ENCODE measurements at places on chromosomes 11 and 22. TPM values are rescaled to one million over a fixed set of nuclear protein-coding genes. Genes with fewer than 3 reads are reported as not detected.

The TSGA10IP gene
- total RNA-seq, result 7.3 TPM

The IGSF22 gene
- total RNA-seq, result 0.41 TPM

DNA sequence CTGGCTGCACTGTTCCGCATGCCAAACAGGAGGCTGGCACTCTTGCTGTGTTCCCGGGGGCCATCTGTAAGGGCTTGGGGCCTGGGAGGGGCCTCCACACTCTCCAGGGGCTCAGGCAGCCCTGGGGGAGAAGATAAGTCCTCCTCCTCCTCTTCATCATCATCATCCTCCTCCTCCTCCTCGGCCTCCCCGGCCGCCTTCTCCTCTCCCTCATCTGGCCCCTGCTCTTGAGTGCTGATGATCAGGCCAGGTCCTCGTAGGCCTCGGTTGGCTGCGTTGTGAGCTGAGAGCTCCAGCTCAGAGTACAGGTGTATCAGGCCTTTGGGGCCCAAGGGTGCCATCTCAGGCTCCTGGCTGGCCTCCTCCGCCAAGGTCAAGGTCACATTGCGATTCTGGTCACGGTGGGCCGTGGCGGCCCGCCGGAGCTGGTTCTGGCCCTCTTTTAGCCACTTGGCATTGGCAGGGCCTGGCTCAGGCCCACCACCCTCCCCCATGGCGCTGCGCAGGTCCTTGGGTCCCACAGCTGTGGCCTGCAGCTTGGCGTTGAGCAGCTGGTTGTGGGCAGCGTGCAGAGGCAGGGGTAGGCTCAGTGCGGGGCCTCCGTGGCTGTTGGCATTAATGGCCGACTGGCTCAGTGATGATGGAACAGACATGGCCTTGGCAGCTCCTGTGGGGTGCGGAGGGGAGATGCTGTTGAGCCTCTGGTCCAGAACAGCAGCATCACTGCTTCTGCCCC is 8.0 kb downstream of the APBB1 start:
- no peaks in the 10 kb centered on the region for H3K4me1 ChIP-seq
- no peak for DNase-seq

DNA sequence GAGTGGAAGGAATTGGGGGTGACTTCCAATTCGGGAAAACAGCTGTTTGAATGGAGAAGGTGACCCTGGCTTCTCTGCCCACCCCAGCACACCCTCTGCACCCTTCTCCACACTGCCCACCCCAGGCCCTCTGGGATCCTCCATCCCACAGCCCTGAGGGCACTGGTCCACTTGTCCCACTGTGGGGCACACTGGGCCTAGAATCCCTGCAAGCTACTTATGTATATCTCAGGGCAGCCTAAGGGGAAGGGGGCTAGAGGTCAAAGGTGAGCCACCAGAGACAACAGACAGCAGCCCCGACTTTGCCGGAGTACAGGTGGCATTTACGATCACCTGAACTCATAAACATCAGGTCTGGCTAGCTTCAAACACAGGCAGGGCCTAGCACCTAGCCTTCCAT is 673 bp upstream of the SCUBE2 start:
- H3K36me3 ChIP-seq, result no peaks in the 10 kb centered on the region
- no peak overlapping the region for H3K27ac ChIP-seq
- H3K4me1 ChIP-seq, result peaks cover 22% of the 10 kb centered on the region
- no peak for DNase-seq

- H3K4me3 ChIP-seq, result no peak overlapping the region
- no peaks in the 10 kb centered on the region for H3K27me3 ChIP-seq
- peaks cover 7% of the 10 kb centered on the region for H3K4me1 ChIP-seq
- H3K36me3 ChIP-seq, result no peaks in the 10 kb centered on the region
- peak; percentile 42 for DNase-seq
These were observed 71.8 kb upstream of the PAX6 start for GRCh38 chr11:31882951-31883392.

GRCh38 chr11:65915101-65915820 is 3.6 kb downstream of the C11orf68 start:
- no peak overlapping the region for H3K4me3 ChIP-seq
- H3K36me3 ChIP-seq, result no peaks in the 10 kb centered on the region
- no peak overlapping the region for H3K27ac ChIP-seq
- no peak for DNase-seq

DNA sequence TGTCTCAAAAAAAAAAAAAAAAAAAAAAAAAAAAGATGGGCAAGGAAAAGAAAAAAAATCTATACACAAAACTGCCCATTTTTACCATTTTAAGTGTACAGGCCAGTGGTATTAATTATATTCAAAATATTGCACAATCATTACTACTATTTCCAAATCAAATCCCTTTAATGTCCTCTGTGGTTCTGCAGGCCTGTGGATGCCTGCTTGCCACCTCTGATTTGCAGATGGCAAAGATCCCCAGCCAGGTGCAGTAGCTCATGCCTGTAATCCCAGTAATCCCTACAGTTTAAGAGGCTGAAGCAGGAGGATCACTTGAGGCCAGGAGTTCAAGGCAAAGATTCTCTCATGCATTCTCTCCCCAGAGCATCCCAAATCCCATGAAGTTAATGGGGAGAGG is 20.2 kb downstream of the RFPL1 start:
- H3K36me3 ChIP-seq, result no peaks in the 10 kb centered on the region
- no peak overlapping the region for H3K4me3 ChIP-seq
- H3K27me3 ChIP-seq, result no peaks in the 10 kb centered on the region

- no peak overlapping the region for H3K27ac ChIP-seq
- no peak overlapping the region for H3K4me3 ChIP-seq
- H3K36me3 ChIP-seq, result no peaks in the 10 kb centered on the region
- H3K27me3 ChIP-seq, result no peaks in the 10 kb centered on the region
- H3K4me1 ChIP-seq, result peaks cover 6% of the 10 kb centered on the region
These were observed 30.3 kb upstream of the NAP1L4 start for GRCh38 chr11:3022300-3022967.

DNA sequence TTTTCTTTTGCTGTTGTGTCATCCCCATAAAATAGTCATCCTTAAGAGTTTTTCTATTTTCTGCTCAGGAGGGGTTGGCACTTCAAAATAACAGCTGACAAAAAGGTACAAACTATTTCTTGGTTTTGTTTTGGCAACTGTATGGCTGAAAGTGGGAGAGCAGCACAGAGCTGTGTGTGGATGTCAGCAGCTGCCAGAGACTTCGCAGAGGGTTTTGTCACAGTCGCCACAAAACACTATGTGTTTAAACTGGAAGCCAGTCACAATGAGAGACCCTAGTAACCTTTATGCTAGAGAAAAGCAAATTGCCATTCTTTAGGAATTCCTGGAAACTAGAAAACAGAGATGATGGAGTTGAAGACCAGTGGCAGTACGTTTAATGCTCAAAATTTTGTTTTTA is 189.6 kb upstream of the CCDC90B start:
- H3K36me3 ChIP-seq, result no peaks in the 10 kb centered on the region
- no peak for DNase-seq
- H3K4me3 ChIP-seq, result no peak overlapping the region

DNA sequence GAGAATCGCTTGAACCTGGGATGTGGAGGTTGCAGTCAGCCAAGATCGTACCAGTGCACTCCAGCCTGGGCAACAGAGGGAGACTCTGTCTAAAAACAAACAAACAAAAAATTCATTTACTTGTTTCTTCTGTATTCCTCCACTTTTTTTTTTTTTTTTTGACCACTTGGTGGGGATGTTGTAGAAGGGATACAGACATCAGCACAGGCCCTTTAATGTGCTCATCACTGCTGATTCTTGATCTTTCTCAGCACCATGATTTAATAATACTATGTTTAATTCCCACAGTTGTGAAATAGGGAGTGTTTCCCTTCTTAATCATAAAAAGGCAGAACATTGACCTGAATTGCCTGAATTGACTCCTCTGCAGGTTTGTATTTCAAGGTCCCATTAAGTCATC is 4.5 kb downstream of the TTC9C start:
- H3K27me3 ChIP-seq, result no peaks in the 10 kb centered on the region
- no peak overlapping the region for H3K4me3 ChIP-seq
- H3K36me3 ChIP-seq, result peaks cover 7% of the 10 kb centered on the region
- no peak overlapping the region for H3K27ac ChIP-seq
- H3K4me1 ChIP-seq, result peaks cover 7% of the 10 kb centered on the region

GRCh38 chr11:86481399-86481798 is 106.7 kb downstream of the CCDC81 start:
- H3K36me3 ChIP-seq, result no peaks in the 10 kb centered on the region
- DNase-seq, result no peak
- no peak overlapping the region for H3K27ac ChIP-seq
- H3K4me1 ChIP-seq, result no peaks in the 10 kb centered on the region

DNA sequence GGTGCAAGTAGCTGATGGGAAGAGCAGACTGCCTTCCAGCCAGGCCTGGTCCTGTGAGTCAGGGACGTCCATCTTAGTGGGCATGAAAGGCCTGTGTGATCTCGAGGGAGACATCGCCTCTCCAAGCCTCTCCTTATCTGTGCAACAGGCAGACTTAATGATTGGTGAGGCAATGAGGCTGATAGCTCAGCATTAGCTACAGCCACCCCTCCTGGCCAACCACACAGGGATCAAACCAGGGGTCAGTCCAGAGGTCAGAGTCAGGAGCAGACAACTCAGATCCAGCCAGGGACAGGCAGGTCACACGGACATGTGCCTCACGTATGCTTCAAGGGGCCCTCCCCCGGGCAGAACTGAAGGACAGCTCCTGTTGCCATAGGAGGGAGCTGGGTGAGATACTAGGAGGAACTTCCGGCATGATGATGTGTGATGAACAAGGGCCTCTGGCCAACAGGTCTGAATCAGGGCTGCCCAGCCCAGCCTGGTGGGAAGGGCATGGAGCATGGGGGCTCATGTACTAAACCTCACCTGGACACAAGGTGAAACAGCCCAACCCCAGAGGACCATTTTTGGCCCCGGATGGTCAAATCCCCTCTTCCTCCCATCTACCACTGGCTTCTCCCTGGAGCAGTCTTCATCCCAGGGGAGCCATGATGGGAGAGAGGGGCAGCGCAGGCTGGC is 2.8 kb upstream of the APOC3 start:
- no peak for DNase-seq
- no peaks in the 10 kb centered on the region for H3K36me3 ChIP-seq
- peaks cover 15% of the 10 kb centered on the region for H3K4me1 ChIP-seq
- no peaks in the 10 kb centered on the region for H3K27me3 ChIP-seq

GRCh38 chr11:27452147-27452546 is 20.4 kb downstream of the LGR4 start:
- no peak for DNase-seq
- peaks cover 17% of the 10 kb centered on the region for H3K36me3 ChIP-seq
- H3K4me3 ChIP-seq, result peak overlapping the region; percentile 7
- H3K4me1 ChIP-seq, result peaks cover 45% of the 10 kb centered on the region

DNA sequence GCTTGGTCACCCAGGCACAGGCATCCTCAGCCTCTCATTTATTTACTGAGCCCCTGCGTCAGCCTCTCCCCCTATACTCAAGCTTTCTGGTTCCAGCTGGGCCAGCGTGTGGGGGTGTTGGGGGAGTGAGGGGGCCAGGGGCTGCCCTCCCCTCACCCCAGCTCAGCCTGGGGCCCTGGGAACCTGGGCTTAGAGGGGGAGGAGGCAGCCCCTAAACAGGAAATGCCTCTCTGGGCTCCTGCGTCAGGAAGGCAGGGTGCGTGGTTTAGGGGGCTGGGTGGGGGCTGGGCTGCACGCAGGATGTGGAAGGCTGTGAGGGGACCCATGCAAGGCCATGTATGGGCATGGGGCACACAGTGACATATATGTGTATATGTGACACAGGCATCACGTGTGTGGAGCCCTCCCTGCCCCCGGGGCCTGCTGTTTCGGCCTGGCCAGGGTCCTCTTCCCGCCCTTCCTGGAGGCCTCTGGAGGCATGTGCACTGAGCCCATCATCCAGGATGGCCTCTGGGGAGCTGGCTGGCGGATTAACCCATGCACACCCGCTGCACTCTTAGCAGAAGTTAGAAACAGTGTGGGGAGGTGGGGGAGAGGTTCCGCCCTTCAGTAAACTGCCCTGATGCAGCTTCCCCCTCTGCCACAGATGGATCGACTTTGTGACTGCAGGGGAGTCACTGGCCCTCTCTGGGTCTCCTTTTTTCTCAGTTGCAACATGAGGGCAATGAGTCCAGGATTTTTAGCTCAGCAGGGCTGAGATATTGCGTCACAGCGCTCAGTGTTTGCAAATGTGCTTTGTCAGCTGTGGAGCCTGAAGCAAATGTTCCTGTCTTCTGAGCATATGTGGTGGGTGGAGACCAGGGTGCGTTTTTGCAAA is 1.1 kb upstream of the CD248 start:
- H3K36me3 ChIP-seq, result no peaks in the 10 kb centered on the region
- H3K27ac ChIP-seq, result no peak overlapping the region
- no peak overlapping the region for H3K4me3 ChIP-seq
- peaks cover 28% of the 10 kb centered on the region for H3K4me1 ChIP-seq
- peaks cover 9% of the 10 kb centered on the region for H3K27me3 ChIP-seq
